Stimulated activated CD8-positive, alpha-beta memory T cell treated with anti-CD3 and anti-CD28 coated beads, Interleukin-2, amount 100 ng/mL, for 1 hour (primary cell): ENCODE measurements at places on chromosomes 1 and 21.

DNA sequence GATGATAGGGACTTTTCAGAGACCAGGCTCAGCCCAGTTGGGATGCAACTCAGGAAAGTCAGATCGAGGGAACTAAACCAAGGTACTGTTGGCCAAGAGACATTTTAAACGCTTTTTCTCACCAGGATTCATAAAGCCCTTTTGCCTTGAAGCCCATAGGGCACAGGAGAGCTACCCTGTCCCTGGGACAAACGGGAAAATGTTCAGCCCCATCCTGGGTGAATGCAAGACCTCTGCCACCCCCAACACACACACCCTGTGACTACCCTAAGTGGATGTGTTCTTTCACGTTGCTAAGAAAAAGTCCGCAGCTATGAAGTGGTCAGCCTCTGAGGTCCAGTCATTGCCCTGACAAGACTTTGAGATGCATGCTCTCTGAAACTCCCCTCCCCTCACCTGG lies 58.4 kb downstream of the ITPKB start:
- DNase-seq, result no peak

DNA sequence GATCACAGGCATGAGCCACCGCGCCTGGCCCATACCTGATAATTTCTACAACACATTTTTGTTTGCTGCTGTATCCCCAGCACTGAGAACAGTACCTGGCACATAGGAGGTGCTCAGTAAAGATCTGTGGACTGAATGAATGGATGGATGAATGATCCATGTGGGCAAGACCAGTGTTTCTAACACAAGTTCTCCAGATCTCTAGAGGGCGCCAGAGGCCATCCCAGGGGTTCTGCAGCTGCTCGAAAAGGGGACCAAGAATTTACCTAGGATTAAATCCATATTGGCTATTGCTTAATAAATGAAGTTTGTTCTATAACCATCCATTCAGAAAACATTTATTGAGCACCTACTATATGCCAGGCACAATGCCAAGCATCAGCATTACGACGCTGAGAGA lies 167.7 kb downstream of the ACTL8 start:
- no peak for DNase-seq

GRCh38 chr1:62362061-62362917 lies 43.1 kb upstream of the KANK4 start:
- DNase-seq, result no peak

GRCh38 chr1:147612366-147612765 lies 58.0 kb downstream of the ACP6 start:
- no peak for DNase-seq

DNA sequence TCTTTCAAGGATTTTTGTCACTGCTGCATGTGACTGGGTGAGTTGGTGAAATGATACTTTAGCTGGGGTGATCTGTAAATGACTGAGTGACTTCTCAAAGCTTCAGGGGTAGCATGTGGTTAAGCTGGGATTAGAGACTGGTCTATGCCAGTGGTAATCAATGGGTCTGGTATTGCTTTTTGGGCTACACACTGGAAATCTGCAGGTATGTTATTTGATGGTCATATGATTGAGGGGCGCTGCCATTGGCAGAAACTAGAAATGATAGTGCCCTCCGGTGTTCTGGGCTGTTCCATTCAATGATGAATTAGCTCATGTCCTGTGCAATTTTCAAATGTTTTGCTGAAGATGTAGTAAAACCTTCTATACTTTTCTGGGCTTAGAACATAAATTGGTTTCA lies 39.7 kb upstream of the DNAJC6 start:
- DNase-seq, result no peak

GRCh38 chr1:69377507-69377906 lies 190.2 kb upstream of the LRRC7 start:
- DNase-seq, result no peak

GRCh38 chr1:28173980-28174297 lies 2.6 kb downstream of the PTAFR start:
- DNase-seq, result no peak

DNA sequence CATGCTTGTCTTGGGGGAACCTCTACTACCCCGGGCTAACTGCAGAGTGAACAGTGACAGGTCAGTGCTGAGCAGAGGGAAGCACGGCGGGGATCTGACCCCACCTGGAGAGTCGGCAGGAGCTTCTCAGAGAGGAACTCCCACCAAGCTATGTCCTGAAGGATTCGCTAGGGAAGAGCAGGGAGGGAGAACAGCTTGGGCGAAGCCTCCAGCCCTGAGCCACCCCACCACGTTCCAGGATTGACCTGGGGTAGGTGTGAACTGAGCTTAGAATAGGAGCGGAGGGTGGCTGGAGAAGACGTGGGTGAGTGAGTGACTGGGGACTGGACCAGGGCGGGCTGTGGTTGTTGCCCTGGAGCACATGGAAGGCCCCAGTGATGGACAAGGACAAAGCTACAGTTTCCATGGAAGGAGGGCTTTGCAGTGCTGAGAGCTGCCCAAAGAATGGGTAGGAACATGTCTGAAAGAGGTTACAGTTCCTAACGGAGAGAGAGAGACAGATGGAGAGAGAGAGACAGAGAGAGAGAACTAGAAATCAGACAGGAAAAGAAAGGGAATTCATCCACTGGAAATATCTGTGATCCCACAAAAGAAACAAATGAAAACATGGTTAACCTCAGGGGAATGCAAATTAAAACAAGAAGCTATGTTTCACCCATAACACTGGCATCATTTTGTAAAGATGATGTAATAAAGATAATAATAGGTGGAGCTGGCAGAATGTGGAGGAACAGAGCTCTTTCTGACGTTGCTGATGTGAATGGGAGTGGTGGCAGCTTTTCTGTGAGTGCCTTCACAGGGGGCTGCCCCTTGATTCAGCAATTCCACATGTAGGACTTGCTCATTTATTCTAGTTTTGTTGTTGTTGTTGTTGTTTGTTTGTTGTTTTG lies 17.2 kb downstream of the BSND start:
- DNase-seq, result no peak

- no peak for DNase-seq
Observed at GRCh38 chr1:227225715-227226346, 92.5 kb downstream of the CDC42BPA start.

DNA sequence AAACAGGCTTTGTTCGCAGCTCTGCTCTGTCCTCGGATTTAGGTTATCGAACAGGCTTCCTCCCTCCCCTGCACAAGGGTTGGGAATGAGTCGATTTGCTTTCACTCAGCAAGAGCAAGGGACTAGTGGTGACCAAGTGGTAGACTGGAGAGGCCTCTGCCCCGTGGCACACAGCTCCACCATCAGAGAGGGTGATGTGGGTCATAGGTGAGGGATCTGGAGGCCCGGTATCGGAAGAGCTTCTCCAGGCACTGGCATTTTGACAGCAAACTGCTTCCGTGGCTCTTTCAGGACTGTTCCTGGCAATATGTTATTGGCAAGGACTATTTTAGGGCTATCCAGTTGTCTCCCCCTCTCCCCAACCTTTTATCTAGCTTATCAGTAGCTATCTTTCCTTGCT lies 3.1 kb upstream of the ELF3 start:
- no peak for DNase-seq

GRCh38 chr1:222814536-222815439 lies at the start of gene DISP1:
Gene DISP1 (plus strand): TSS chr1:222815039. CDS start chr1:222942824, 127,785 bp downstream.
- peak; percentile 55 for DNase-seq
